ENCODE measurements at places on chromosomes 7 and 10.

- no peak for DNase-seq
These were observed 37.3 kb downstream of the FANK1 start for GRCh38 chr10:125933693-125934092.

DNA sequence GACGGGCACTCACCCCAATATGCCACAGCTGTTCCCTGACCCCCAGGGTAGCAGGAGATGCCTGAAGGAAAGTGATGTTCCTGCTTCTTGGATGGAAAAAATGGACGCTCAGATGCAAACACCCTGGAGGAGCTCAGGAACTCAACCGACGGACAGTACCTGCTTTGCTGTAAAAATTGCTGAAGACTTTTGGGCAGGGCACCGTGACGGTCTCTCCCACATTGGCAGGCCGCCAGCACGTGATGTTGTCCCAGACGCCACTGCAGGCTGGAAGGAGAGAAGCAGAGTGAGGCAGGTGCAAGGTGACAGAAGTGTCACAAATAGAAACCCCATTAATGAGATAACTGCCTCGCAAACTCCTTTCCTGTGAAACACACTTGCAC lies 35.0 kb downstream of the VIPR2 start:
- no peak for DNase-seq

DNA sequence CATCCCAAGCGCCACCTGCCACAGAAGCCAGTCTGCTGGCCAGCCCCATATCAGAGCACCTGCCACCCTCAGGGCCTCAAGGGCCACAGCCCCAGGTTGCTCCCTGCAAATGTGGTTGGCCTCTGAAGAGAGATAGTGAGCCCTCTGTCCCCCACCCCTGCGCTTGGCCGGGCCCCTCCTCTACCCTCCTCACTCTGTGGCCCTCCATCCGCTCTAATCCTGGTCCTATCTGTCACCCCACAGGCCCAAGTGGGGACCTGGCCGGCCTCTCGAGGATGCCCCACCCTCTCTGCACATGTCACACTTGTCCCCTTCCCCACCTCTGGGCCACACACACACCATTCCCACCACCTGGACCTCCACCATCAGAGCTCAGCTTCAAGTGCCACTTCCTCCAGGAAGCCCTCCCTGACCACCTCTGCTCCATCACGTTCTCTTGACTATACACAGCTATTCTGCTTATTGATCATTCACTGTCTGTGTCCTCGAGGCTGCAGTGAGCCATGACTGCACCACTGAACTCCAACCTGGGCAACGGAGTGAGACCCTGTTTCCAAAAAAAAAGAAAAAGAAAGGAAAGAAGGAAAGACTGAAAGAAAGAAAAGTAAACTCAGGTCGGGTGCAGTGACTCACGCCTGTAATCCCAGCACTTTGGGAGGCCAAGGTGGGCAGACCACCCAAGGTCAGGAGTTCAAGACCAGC lies 42.4 kb downstream of the TNRC18 start:
- DNase-seq = no peak

GRCh38 chr7:105648561-105649401 lies 67.5 kb upstream of the EFCAB10 start:
- no peak for DNase-seq

GRCh38 chr10:16049782-16050181 lies 189.5 kb upstream of the MINDY3 start:
- no peak for DNase-seq

- DNase-seq = no peak
These were observed 558.4 kb downstream of the TYW1 start for GRCh38 chr7:67554986-67555385.

DNA sequence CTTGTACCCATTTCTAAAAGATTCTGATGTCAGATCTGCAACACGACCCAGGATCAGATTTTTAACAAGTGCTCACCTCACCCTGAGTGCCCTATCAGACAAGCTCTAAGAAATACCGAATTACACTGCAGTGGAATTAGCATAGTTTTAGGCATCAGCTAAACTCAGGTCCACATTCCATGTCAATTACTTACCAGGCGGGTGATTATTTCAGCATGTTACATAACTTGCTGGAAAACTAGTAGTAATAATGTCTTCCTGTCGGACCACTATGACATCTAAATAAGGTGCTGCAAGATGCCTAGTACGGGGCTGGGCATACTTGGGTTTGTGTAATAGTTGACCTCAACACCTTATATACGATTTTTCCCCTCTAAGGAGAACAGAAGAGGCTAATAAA lies 21.0 kb downstream of the TRIL start:
- DNase-seq = no peak
